ENCODE measurements at places on chromosomes 4 and X. TPM values are rescaled to one million over a fixed set of nuclear protein-coding genes. Genes with fewer than 3 reads are reported as not detected.
A peak's percentile ranks its signal among the peaks of the same experiment; 100 is the strongest.

GRCh38 chr4:153111426-153112040 lies 92.7 kb upstream of the TRIM2 start:
- no peak for DNase-seq

- DNase-seq: no peak
These were observed 358.6 kb upstream of the NOCT start for GRCh38 chr4:138656990-138657389.

DNA sequence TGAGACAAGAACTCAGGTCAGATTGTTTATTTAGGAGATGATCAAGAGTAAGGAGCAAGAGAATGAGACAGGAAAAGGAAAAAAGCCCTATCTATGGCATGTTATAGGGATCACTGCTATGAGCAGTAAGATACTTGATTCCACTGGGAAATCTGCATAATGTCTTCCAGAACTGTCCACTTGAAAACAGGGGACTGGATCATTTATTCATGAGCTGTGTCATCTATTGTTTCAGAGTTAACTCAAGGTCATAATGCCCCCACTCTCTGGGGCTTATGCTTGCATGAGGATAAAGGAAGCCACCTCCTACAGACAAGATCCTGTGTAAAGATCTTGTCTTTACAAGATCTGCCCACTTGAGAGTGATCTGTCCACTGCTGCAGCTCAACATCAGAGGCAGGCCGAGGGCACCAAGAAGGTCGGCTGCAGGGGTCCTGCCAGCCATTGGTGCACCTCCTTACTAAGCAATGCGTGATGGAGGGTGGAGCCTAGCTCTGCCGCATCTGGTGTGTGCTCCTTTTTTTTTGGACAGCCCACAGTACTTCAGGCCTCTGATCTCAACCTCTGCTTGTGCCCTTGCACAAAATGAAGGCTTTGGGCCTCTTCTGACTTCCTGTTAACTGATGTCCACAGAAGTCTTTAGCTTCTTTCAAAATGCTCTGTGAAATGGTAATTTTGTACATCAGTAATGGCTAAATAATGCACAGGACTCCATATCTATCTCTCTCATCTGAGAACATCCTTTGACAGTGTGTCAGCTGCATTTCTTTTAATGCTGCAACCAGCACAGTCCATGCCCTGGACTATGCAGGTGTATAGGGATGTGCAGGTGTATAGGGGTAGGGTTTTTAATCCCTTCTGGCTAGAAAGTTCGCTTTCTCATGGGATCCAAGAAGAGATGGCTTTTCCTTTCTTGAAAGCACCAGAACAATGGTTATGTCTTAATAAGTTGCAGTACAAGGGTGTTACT lies 95.9 kb upstream of the TRPC3 start:
- DNase-seq: no peak

DNA sequence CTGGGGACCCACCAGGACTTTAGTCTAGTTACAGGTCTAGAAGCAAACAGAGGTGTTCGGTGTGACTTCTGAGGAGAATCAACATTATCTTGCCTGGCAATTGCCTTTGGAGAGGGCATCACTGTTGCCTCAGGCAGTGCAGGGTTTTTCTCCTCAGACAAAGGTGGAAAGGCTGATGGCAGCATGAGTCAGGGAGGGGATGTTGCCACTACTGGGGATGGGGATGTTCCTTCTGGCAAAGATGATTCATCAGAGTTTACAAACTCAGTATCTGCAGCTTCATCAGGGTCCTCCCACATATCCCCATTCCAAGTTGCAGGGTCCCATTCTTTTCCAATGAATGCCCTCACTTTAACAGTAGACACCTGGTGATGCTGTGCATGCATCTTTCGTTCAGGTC lies 91.3 kb upstream of the GALNTL6 start:
- no peak for DNase-seq

DNA sequence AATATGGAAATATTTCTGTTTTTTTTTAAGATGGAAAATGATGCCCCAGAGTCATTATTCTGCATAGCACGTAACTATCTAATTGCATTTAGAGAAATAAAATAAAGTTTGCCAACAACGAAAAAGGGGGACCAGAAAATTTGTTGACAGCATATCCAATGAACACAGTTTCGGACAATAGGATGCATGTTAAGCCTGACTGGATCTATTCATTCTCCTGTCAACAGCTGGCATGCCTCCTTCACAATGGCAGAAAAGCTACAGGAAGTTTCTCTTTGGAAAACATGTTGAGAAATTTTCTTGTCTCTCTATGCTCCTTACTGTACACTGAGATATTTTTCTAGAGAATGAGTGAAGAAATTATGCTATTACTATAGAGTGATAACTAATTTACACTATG lies 262.5 kb downstream of the GRID2 start:
- no peak for DNase-seq

GRCh38 chrX:67651437-67652142 lies 107.8 kb downstream of the AR start:
- no peak for DNase-seq

DNA sequence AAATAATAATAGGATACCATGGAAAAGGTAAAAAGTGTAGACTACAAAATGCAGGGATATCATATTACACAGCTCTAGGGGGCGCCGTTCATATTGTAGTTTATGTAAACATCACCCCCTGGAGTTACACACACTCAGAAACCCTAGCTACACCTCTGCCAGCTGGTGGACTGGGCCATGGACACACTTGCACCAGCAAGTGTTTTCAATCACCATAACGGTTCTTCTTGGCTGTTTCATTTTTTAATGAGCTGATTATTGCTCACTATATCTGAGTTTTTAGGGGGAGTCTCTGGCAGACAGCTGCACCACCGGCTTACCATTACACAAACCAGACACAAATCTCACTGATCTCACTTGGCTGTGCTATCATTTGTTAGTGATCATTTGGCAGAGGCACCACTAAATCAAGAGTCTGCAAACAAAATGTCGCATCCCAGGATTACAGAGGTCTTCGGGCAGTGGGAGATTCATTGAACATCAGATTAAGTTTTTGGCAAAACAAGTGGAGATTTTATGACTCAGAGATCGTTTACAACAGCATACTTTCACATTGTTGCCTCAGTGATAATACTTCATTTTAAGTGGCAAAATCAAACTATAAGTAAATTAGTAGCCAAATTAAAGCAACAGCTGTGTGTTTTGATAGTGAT lies 185.7 kb downstream of the UNC5C start:
- DNase-seq: no peak

DNA sequence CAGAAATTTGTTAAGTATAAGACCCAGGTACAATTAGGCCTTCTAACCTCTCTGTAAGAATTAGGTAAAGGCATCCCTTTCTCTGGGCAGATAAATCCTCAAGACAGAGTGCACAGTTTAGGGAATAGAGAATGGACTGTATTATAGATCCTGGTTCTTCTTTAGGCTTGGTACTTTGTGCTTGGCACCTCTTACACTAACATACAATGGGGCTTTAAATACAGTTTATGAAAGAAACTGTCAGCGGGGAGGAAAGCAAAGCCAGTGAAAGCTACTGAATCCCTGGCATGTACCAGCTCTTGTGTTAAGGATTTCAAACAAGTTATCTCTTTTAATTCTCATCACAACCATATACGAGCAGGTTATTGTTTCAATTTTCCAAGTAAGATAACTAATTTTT lies 1350.0 kb downstream of the ADGRL3 start:
- no peak for DNase-seq

DNA sequence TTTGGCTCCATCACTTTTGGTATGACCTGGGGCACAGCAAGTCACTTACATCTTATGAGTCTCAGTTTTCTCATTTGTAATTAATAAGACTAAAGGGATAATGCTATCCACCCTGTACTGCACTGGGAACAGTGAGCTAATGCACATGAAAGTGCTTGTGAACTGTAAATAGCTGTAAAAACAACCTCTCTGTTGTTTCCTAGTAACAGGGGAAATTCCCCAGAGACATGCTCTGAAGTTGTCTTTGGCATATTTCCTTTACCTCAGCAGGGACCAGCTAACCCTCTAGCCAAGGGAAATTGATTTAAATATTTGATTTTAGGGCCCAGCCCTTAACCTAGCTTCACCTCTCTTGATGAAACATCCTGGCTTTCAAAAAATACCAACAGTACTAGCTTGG lies 6.1 kb upstream of the CYSLTR1 start:
- DNase-seq: peak; percentile 79

DNA sequence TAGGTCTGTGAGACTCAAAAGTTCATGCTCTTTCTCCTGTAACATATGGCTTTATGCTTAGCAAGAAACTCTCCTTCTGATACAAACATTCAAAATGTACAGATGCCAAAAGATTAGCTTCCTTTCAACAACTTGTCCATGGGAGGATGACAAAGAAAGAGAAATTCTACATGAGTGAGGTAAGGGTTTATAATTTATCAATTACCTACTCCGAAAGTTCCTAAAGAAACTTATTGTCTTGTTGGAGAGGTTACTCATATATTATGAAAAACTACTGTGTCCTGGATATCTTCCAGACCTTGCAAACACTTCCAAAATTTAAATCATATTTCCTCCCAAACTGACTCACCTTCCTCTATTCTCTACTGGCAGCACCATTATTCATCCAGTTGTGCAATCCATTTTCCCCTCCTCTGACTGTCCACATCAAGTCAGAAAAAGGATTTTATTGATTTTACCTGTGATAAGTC lies 65.1 kb downstream of the ENPEP start:
- no peak for DNase-seq

- DNase-seq: no peak
These were observed 30.9 kb downstream of the PDLIM3 start for GRCh38 chr4:185504098-185505047.

DNA sequence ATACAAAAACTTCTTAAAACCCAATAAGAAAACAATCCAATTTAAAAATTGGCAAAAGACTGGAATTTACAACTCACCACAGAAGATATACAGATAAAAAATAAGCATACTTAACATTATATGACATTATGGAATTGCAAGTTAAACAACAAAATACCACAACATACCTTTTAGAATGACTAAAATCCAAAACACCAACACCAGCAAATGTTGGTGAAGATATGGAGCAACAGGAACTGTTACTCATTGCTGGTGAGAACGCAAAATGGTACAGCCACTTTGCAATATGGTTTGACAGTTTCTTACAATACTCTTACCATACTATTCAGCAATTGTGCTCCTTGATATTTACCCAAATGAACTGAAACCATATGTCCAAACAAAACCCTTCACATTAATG lies 112.4 kb downstream of the ADGRL3 start:
- no peak for DNase-seq

GRCh38 chrX:21959362-21960051 lies 19.0 kb downstream of the SMS start:
- no peak for DNase-seq

- no peak for DNase-seq
These were observed 87.9 kb downstream of the LRRC66 start for GRCh38 chr4:51932261-51932660.

- DNase-seq: no peak
These were observed 255.4 kb downstream of the ARHGAP10 start for GRCh38 chr4:147987252-147987651.

DNA sequence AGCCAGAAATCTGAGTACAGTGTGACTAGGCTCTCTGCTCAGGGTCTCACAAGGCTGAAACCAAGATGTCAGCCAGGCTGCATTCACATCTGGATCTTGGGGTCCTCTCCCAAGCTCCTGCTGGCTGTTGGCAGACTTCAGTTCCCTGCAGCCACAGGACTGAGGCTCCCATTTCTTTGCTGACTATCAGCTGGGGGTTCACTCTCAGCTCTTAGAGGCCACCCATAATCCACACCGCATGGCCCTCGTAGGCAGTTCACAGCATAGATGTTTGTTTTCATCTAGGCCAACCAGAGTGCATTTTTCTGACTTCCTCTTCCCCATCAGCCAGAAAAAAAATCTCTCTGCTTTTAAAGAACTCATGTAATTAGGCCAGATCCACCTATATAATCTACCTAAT lies 8.2 kb upstream of the WDR44 start:
- no peak for DNase-seq

GRCh38 chr4:119087121-119087520 lies 48.5 kb upstream of the MYOZ2 start:
- no peak for DNase-seq

DNA sequence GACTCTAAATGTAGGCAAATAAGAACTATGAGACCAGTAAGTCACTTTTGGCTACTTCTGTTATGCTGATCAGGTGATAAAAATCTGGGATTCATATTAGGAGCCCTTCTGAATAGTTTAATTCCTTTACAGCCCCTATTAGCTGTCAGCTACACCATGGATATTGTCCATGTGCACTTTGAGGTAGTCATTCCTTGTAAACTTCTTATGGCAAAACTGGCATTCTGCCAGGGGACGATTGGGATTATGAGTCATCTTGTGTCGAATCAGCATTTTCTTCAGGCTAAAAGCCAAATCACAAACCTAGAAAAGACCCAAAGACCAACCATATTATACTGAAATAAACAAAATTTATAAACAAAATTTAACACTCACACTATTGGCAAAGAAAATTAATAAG lies 227.6 kb downstream of the PRDM5 start:
- DNase-seq: no peak

DNA sequence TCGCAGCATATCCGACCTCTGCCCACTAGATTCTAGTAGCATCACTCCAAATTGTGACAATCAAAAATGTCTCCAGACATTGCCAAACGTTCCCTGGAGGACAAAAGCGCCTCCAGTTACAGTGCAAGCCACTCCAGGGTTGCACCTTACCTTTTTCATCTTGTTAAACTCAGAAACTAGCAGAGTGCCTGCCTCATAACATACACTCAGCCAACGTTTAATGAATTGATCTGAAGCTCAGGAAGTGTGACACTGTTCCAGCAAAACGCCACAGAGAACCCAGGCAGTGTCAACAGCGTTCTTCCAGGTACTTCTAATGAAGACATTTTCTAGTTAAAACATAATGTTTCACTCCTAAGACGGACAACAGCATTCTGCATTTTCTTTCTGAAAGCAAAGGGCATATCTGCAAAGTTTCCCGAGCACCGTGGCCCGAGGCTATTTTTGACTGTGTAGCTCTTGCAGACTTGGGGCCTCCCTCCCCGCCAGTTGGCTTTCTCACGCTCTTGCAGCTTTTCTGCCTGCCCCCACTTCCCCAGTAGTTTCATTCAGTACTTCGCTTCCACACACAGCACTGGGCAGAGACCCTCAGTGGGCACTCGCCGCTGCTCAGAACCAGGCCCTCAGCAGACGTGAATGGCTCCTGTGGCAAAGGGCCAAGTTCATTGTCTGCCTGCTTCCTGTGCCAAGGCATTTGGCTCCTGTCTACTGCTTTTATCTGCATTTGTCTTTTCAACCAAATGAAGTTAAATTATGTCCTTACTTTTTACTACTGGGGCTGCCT lies 133.4 kb upstream of the TTC29 start:
- DNase-seq: no peak

- no peak for DNase-seq
These were observed 15.1 kb downstream of the CSF2RA start for GRCh38 chrX:1283741-1284140.

Gene MTTP
- total RNA-seq: not detected

Gene DUX4
- total RNA-seq: not detected

Gene HELT
- not detected for total RNA-seq

Gene RTL3
- not detected for total RNA-seq

Gene EVC
- total RNA-seq: 1.9 TPM

Gene LONRF3
- 0.75 TPM for total RNA-seq

Gene PGAM4
- 0.79 TPM for total RNA-seq

Gene ESX1
- not detected for total RNA-seq

Gene SPIN2A
- total RNA-seq: 1.0 TPM
